ENCODE measurements at places on chromosomes 2 and 18. TPM values are rescaled to one million over a fixed set of nuclear protein-coding genes. Genes with fewer than 3 reads are reported as not detected.

DNA sequence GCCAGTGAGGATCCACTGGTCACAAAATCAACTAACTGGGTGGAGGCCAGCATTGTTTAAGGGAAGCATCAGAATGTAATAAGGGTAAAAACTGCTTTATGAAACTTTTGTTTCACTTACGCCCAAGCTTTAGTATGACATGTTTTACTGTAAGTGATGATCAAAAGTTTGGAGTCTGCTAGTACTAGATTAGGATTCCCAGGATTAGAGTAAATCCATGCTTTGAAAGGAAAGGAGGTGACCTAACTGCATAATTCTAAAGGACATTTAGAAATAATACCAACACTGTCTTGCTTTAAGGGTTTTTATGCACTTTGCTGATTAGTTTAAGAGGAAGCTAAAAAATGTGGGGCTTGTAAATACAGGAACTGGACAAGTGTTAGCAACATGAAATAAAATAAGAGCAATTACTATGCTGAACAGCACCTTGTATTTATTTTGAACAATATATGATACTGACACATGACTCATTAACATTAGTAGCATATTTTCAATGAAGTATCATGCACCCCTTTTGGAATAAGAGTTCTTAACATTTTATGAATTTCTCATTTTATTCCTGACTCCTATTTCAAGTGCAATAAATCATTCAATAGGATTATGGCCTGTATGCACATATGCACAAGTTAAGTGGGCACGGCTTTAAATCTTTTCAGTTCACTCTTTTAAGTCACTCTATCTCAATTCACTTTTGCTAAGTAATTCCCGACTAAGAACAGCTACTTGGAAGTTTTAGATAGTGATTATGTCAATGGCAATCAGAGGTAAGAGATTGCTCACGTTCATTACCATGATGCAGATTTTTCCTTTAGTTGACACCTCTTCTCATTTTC, 62.5 kb downstream of the STK39 start:
- DNase-seq = no peak

GRCh38 chr2:69102041-69102593, 89.1 kb downstream of the ANTXR1 start:
- DNase-seq = no peak

The DUSP19 gene
- 4.0 TPM for total RNA-seq

DNA sequence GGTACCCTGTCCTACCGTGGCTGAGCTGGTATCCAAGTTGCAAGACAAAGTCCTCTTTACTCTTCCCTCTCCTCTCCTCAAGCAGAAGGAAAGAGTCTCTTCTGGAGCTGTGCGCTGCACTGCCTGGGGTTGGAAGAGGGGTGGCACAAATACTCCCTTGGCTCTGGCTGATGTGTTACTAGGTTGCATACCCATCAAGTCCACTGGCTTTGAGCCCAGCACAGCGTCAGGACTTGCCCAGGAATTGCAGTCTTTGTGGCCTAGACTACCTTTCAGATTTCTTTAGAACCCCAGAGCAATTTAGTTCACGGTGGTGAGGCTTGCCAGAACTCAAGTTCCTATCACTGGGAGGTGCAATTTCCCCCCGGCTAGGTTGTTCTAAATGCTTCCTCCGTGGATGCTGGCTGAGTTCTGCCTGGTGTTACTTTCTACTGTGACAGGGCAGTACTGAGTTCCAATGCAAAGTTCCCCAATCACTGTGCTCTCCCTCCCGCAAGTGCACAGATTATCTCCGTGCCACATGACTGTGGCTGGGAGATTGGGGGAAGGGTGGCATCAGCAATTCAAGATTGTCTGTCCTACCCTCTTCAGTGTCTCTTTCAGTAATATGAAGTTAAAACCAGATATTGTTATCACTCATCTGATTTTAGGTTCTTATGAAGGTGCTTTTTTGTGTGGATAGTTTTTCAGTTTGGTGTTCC, 13.4 kb downstream of the MYO3B start:
- no peak for DNase-seq

- DNase-seq = no peak
These were observed 40.0 kb upstream of the DNAH7 start for GRCh38 chr2:196108604-196109003.

The NEU4 gene
- 0.50 TPM for total RNA-seq

- DNase-seq = no peak
These were observed 78.9 kb downstream of the RAB31 start for GRCh38 chr18:9787036-9787435.

- no peak for DNase-seq
These were observed 11.5 kb upstream of the RTN4 start for GRCh38 chr2:55061523-55062344.

The SERPINB4 gene
- not detected for total RNA-seq

The FIGN gene
- not detected for total RNA-seq

The KIAA2012 gene
- total RNA-seq = not detected

The TBC1D8 gene
- 1.7 TPM for total RNA-seq

The MC5R gene
- not detected for total RNA-seq

DNA sequence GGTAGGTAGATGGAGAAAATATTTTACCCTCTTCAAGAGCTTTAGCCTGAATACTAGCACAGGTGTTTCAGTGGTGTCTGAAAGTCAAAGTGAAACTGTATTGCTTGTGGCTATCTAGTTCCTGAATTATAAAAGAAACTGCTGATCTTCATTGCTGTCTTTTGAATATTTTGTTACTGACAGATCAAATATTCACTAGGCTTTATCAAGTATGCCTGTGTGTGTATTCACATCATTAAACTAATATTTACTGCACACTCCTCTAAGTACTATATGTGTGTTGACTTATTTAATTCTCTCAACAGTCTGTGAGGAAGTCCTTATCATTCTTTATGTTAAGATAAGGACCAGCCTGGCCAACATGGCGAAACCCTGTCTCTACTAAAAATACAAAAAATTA, 139.6 kb downstream of the SOCS6 start:
- DNase-seq = no peak

The GPR35 gene
- 1.4 TPM for total RNA-seq

DNA sequence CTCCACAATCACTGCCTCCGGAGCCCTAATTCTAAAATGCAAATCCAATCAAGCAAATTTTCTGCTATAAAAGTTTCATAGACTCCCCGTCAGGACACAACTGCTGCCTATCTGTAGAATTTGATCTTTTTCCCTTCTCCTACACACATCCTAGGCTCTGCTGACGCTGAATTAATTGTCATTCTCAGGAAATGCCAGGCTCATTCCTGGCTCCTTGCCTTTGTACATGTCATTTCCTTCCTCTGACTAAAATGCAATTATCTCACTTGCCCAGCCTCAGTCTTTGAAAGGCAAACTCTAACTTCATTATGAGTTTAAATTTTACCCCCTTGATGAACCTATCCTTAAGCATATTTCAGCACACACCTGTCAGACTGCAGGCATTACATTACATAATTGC, 844.9 kb upstream of the CRIM1 start:
- no peak for DNase-seq

The TMBIM1 gene
- total RNA-seq = 27.6 TPM
